ENCODE measurements at places on chromosomes 11 and 22.

DNA sequence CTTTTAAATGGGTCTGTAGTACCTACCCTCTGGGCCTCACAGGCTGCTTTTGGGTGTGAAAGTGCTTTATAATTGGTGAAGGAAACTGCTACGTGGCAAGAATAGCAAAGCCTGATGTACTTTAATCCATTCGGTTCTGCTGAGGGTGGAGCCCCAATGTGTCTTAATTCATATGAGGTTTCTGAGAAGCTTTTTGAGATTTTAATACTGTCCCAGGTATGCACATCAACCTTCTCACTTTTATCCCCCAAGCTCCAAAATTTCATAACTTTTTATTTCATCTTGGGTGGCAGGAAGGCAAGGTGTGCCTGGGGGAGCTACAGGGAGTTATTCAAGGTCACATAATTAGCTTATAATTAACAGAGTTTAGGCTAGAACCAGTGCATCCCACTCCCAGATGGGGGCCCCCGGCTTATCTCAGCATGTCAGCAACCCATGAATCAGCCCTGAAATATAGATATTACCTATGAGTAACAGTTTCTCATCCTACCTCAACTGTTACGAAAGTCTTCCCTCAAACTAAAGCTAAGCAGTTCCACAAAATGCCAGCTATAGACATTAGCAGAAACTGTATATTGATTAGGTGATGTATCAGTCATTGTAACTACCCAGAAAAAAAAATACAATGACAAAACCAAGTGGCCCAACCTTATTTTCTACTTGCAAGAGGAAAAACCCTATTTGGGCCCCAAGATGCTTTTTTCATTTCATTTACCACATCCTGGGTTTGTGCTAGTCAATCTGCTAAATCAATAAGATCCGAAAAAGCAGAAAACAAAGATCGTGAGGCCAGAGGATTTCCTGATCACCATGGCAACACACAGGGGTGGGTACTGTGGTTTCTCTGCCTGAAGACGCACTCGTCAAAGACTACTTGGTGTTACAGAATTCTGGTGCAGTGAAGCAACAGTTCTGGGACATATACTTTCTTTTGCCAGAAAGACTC, 26.7 kb downstream of the CD44 start:
- peak; percentile 55 for DNase-seq

- no peak for DNase-seq
Measured at GRCh38 chr11:72747289-72747855, 4.8 kb downstream of the ARAP1 start.

DNA sequence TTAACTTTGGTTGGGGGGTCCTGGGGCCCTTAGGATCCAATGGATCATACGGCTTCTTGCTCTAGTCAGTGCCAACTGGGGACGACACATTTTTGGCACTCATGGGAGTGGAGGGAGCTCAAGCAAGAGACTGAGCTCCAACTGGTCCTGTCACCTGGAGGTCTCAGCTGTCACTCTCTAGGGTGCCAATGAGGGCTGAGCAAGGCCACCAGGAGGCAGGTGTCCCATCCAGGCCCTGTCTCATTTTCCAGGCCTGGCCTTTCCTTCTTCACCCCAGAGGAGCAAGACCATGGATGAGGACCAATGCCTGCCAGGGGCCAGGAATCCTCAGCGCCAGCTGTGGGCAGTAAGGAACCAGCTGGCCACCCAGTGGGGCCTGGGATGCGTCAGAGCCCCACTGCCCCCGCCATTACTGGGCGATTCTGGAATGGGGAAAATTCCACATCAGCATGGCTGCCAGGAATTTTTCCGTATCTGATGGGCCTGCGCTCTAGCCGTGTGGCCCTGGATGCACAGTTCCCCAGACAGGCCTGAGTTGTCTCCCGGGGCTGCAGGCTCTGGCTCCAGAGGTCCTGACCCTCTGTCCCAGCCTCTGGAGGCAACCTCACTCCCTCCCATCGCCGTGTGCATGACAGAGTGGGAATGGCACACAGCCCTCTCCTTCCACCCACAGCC, 669 bp upstream of the GAL3ST1 start:
- DNase-seq: no peak

DNA sequence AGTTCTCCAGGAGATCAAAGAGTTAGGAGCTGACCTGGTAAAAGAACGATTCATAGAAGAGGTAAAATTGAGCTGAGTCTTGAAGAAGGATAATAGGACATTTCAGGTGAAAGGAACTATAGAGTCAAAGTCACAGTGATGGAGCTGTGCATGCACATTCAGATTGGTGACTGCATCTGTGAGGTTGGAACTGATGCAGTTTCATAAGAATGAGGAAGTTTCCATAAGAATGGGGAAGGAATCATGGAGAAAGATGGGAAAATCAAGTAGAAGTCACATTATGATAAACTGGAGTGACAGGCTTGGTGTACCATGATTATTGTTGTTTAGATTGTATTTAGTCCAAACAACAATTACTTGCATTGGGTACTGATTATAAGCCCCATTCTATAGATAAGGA, 232.2 kb downstream of the FAM76B start:
- no peak for DNase-seq

GRCh38 chr11:45704635-45705034, 39.2 kb upstream of the CHST1 start:
- DNase-seq: no peak

GRCh38 chr11:96137373-96137772, 205.6 kb downstream of the MAML2 start:
- no peak for DNase-seq

DNA sequence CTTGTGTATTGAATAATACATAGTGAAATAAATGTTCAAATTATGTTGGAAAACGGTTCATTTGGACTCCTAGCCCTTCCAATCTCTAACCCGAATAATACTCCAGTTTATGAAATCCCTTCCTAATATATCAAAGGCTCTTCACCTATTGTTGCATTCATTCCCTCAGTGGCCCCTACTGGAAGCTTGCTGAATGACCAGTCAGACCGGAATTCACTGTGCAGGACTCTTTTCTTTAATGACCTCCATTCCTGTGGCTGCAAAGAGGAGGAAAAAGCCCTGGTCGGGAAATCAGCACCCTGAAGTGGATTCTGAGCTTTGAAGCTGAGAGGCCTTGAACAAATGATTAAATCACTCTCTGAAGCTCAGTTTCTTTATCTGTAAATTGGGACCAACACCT, 19.1 kb upstream of the RCN1 start:
- DNase-seq: no peak

DNA sequence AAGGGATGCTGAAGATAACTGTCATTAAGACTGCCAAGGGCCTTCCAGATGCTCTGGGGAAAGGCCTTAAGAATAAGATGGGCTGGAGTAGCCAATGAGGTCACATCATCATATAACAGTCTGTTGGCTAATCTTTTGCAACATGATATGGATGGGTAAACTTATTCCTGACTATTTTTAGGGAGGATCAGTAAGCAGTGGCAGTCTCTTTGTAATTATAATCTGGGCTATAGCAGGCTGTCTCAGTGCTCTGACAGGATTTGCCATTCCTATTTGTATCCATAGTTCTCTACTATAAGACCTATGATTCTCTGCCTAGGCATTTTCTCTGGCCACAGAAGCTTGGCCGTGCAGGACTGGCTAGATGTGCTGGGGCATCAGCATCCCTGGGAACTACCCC, 16.1 kb upstream of the CALCB start:
- DNase-seq: no peak

DNA sequence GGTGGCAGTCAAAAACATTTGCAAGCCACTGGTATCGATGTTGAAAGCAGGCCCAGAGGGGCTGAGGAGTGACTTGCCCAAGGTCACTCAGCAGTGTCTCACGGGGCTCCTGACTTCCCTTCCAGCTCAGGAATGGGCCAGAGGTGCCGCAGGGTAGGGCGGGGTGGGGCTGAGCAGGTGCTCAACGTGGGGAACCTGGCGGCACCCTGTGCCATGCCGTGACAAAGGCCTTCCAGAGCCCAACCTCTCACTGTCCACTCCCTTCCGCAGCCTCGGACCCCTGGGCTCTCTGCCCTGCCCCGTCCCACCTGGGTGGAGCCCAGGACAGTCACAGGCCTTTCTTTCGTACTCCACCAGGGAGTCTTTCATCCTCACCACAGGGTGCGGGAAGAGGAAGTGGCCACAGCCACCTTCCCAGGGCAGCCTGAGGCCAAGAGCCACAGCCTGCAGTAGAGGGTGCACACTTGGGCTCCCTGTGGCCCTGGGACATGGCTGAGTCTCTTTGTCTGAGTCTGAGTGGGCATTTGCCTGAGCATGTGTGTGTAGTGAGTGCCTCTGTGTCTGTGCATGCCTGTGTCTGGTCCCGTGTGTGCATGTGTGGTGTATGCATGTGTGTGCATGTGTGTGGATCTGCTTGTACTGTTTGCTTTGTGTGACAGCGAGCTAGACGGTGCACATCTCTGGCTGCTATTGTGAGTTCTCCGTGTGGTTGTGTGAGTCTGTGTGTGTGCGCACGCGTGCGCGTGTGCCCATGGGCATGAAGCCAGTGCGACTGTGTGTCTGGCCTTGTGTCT, 6.0 kb upstream of the LIF start:
- no peak for DNase-seq

GRCh38 chr11:113894421-113894996, 10.1 kb upstream of the HTR3B start:
- no peak for DNase-seq

DNA sequence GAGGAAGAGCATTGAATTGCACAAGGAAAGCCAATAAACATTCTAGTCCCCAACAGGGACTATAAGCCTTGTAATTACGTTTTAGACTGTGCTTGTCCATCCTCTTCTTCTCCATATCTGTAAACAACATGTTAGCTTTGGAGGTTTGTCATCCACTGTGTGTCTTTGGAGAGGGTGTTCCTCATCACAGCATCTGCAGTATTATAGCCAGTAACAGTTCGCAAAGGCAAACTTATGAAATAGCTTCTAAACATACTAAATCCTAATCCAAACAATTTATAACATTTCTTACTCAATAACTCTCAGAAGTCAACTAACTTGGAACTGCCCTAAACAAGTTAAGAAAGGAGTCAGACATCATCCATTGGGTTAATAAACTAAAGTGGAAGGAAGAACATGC, 10.3 kb upstream of the BDNF start:
- no peak for DNase-seq

- no peak for DNase-seq
Measured at GRCh38 chr22:37290737-37291136, 8.4 kb downstream of the CYTH4 start.

DNA sequence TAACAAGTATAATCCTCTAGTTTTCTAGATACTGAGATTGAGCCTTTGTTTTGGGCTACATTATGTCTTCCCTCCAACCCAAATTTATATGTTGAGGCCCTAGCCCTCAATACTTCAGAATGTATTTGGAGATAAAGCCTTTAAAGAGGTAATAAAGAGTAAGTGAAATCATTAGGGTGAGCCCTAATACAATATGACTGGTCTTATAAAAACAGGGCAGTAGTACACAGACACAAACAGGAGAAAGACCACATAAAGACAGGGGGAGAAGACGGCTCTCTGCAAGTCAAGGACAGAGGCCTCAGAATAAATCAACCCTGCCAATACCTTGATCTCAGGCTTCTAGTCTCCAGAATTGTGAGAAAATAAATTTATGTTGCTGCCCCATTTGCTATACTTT, 6.3 kb downstream of the OR10V1 start:
- no peak for DNase-seq

DNA sequence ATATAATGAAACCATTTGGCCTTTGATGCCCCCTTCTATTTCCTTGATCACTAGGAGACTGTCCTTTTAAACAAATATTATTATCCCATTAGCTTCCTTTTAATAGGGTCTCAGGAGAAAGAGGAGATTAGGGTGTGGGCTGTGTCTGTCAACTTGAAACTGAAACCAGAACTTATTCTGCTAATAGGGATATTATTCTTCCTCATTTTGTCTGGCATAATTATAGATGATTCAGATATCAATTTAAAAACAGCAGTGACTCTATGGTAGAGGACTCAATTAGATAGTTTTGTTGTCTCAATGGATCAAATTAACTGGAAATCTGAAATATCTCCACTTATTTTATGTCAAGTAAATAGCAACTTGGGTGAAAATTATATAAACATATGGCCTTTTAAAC, 584.9 kb upstream of the CCDC90B start:
- no peak for DNase-seq

DNA sequence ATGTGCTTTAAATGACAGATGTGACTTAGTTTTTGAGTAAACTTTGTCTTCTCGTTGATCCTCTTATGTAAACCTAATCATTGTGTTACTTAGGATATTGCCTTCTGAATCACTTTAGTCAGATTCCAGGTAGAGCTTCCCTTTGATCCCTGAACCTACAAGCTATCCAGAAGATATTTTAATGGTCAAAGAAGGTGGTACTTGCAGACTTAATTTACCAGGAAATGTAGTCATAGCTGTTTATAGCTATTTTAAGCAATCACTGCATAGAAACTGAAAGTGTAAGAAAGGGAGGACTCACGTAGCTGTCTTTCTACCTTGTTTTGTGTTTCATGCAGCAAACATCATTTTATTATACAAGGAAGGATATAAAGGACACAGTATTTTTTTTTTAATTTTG, 189.5 kb downstream of the DDX10 start:
- no peak for DNase-seq

DNA sequence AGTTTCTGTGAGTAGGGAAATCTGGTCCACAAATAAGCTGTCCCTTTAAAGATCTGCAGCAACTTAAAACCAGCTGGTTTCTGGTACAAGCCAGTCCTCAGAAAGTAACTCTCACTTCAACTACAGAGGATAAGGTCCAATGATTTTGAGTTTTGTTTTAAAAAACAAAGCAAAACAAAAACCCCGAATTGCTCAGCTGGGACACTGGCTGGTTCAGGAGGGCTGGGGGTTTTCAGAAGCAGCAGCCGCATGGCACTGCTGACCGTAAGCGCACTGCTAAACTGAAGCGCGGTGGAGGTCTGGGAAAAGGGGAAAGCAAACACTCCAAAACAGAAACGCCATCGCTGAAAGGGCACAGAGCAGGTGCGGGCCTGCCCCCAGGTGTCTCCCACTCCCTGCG, 59.7 kb downstream of the MICAL3 start:
- no peak for DNase-seq

DNA sequence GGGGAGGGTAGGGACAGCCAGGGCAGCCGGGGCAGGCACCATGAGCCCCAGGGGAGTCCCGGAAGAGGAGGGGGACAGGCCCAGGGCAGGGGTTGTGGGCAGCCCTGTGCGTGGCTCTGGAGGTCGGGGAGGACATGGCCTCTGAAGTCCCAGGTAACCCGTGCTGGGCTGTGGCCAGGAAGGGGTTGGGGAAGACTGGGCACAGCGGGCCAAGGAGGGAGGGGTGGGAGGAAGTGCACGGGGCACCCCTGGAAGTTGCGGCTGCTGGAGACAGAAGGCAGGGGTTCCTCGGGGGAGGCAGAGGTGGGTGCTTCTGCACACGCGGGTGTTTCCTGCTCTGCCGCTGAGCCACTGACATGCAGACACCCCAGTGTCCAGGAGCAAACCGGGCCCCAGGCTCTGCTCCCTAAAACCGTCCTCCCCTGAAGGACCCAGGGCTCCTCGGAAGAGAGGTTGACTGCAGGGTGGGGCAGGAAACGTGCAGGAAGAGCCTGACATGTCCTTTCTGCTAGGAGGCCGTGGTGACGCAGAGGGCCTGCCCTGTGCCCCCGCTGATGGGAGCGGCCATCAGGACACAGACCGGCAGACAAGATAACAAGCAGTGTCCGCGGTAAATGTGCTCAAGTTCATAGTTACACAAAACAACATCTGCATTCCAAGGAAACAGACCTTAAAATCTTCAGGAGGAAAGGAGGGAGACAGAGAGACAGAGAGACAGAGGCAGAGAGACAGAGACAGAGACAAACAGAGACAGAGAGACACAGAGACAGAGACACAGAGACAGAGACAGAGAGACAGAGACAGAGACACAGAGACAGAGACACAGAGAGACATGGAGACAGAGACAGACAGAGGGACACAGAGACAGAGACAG, 5.7 kb downstream of the TNNI2 start:
- no peak for DNase-seq
